ENCODE measurements at places on chromosomes 3 and 15.

- DNase-seq, result no peak
Measured at GRCh38 chr3:72555714-72556113, 292.5 kb downstream of the SHQ1 start.

DNA sequence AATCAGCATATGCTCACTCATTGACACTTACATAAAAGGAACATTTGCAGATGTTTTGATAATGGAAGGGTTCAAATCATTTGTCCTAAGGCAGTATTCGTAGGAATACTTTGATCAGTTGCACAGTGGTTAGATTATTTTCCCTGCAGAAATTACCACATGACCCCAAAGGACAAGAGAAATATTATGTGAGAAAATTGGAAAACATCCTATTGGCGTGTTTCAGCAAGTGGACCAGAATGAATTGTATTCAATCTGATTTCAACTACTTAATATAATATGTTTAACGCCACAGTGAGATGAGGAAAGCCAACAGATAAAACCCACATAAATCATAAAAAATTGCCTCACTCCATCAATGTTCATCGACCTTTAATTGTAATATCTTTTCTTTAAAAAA lies 195.0 kb upstream of the MDFIC2 start:
- no peak for DNase-seq

GRCh38 chr3:156017352-156018030 lies 102.9 kb upstream of the KCNAB1 start:
- DNase-seq, result no peak

DNA sequence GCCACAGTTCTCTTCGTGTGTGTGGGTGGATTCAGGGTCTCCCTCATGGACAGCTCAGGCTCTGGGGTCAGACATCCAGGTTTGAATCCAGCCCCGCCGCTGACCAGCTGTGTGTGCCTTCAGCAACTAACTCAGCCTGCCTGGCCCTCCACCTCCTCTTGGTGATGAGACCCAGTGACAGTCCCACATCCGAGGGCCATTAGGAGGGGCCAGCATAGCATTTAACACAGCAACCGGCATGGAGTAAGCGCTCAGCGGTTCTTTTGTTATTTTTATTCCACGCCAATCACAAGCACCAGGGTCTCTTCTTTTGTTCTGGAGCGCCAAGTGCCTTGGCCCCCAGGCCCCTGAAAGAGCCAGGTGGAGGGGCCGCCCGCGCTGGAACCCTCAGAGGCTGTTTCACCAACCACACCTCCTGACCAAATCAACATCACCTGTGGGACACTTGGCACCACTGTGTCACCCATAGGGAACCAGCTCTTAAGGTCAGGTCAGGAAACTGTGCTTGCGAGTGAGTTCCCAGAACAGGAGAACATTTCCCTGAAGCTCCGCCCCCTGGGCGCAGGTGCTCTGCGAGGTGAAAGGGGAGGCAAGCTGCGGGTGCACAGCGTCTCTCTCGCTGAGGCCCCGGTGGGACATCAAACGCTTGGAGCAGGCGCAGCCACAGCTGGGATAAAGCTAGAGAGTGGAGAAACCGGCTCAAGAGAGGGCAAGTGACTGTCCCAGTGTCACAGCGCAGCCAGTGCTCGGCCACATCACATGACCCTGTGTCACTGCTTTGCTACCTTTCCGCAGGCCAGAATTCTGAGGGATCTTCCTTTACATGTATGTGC lies 311.3 kb downstream of the UACA start:
- DNase-seq, result no peak

DNA sequence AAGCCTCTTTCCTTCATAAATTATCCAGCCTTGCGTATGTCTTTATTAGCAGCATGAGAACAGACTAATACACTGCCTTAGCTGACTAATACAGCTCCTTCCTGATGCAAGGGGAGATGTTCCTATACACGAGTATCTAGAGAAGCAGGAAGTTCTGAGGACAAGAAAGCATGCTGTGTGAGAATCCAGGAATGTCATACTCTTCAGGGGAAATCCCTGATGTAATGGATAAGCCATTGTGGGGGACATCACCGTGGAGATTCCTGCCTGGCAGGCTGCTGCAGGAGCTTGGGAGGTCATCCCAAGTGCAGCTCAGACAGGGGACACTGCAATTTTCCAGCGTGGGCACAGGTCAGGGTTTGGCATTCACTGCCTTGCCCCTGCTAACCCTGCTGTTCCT lies 476.9 kb downstream of the NR2F2 start:
- DNase-seq, result no peak

- DNase-seq, result no peak
Measured at GRCh38 chr15:77821959-77822256, 189.2 kb upstream of the LINGO1 start.

DNA sequence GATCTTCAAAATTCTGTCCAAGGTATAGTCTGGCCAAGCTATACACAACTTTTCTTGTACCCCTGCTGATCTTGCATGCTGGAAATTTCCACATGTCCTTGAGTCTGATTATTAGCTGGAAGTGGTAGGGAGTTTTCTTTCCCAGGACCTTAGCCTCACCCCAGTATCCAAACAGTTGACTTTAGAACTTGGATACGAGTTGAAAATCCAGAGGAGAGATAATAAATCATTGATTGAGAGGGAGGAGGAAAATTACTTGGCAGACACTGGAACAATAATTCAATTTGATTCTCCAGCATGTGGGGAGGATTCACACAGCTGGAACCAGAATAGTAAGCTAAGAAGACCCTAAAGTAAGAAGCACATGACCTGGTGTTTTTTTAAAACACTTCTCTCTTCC lies 116.4 kb downstream of the IL5RA start:
- no peak for DNase-seq

All from NCI-H1930 (cell line).